ENCODE measurements at places on chromosomes 16 and 17. TPM values are rescaled to one million over a fixed set of nuclear protein-coding genes. Genes with fewer than 3 reads are reported as not detected.

Gene PLA2G10
- not detected for total RNA-seq

Gene C16orf92
- not detected for total RNA-seq

Gene SLC6A4
- total RNA-seq, result 0.48 TPM

Gene KRTAP4-3
- total RNA-seq, result not detected

Gene CSH1
- total RNA-seq, result not detected

Gene B3GNT9
- 2.3 TPM for total RNA-seq

Gene SF3B3
- 153 TPM for total RNA-seq

Gene SLC47A1
- total RNA-seq, result 3.2 TPM

Gene TCAP
- 0.67 TPM for total RNA-seq

Gene HS3ST4
- not detected for total RNA-seq

Gene WNT3
- 1.2 TPM for total RNA-seq

Gene IL34
- 2.9 TPM for total RNA-seq

Gene CD300C
- total RNA-seq, result not detected

Gene NXN
- 61.4 TPM for total RNA-seq

Gene HS3ST3A1
- 0.10 TPM for total RNA-seq

Gene GPT2
- 7.6 TPM for total RNA-seq

Gene OR3A3
- not detected for total RNA-seq

Gene SMIM22
- not detected for total RNA-seq

Gene SMARCD2
- total RNA-seq, result 68.3 TPM

Gene CCL17
- total RNA-seq, result not detected

Gene GDPD3
- total RNA-seq, result 1.8 TPM

Gene UTS2R
- total RNA-seq, result not detected

Gene IL32
- total RNA-seq, result 101 TPM

Gene CDRT15
- not detected for total RNA-seq

Gene SULT1A1
- total RNA-seq, result 7.8 TPM

Gene BBS2
- 38.2 TPM for total RNA-seq

Gene TEFM
- 18.4 TPM for total RNA-seq

Gene RANBP10
- 11.2 TPM for total RNA-seq

Gene ATP5PD
- 221 TPM for total RNA-seq

Gene TMEM100
- not detected for total RNA-seq

Gene PSMD11
- 107 TPM for total RNA-seq

Gene STX1B
- total RNA-seq, result 0.33 TPM

Gene ITGA2B
- total RNA-seq, result 0.19 TPM

Gene GRAP
- total RNA-seq, result 85.6 TPM

Gene TBC1D26
- not detected for total RNA-seq

Gene CLEC3A
- total RNA-seq, result not detected

Gene MPP3
- total RNA-seq, result 5.9 TPM

Gene KRT17
- total RNA-seq, result not detected

Gene GRN
- 303 TPM for total RNA-seq

Gene KRTAP9-8
- not detected for total RNA-seq

Gene CMTR2
- total RNA-seq, result 30.7 TPM

Gene VAMP2
- 5.5 TPM for total RNA-seq

Gene SAMD14
- 5.3 TPM for total RNA-seq

Gene DPEP2
- 0.57 TPM for total RNA-seq

Gene MYOCD
- total RNA-seq, result not detected

Gene EMP2
- total RNA-seq, result 18.9 TPM

Gene CTRB1
- not detected for total RNA-seq

Gene TMEM235
- total RNA-seq, result not detected

Gene AOC2
- 1.9 TPM for total RNA-seq

Gene RNF222
- total RNA-seq, result not detected

Gene FBXO39
- 5.9 TPM for total RNA-seq
